ENCODE measurements at places on chromosomes 2 and 18. TPM values are rescaled to one million over a fixed set of nuclear protein-coding genes. Genes with fewer than 3 reads are reported as not detected.

The SERPINB3 gene
- total RNA-seq = not detected

The FBXO15 gene
- 0.53 TPM for total RNA-seq

The RBFA gene
- total RNA-seq = 44.3 TPM

The UGT1A3 gene
- total RNA-seq = not detected

The FRZB gene
- under 0.01 TPM for total RNA-seq

The FAM124B gene
- not detected for total RNA-seq

The MTLN gene
- total RNA-seq = 80.6 TPM

The RAB17 gene
- not detected for total RNA-seq

The NEURL3 gene
- not detected for total RNA-seq

The SCYGR7 gene
- not detected for total RNA-seq

The TRAK2 gene
- 37.8 TPM for total RNA-seq

The EIF4E2 gene
- 69.5 TPM for total RNA-seq

The MYO1B gene
- 45.0 TPM for total RNA-seq

The IL37 gene
- total RNA-seq = not detected

The HNMT gene
- 98.5 TPM for total RNA-seq

The RUFY4 gene
- not detected for total RNA-seq

The IGFBP5 gene
- 1.4 TPM for total RNA-seq

The CHRNG gene
- not detected for total RNA-seq

The STAM2 gene
- total RNA-seq = 31.7 TPM

The B4GALT6 gene
- 3.9 TPM for total RNA-seq

The ZNF385B gene
- not detected for total RNA-seq

The DPYSL5 gene
- not detected for total RNA-seq

The RBM44 gene
- under 0.01 TPM for total RNA-seq

The PID1 gene
- total RNA-seq = 2.5 TPM

The TEKT4 gene
- total RNA-seq = not detected

The GALNT13 gene
- 0.18 TPM for total RNA-seq

The MROH2A gene
- total RNA-seq = not detected

The AMER3 gene
- total RNA-seq = not detected

The MRPL19 gene
- total RNA-seq = 45.3 TPM

The APCDD1 gene
- not detected for total RNA-seq

The ST8SIA5 gene
- total RNA-seq = not detected

The ALK gene
- total RNA-seq = not detected

Data from myometrial cell (primary cell).